COLO829 (cell line): ENCODE measurements at places on chromosomes 4 and X.

- no peak for DNase-seq
Observed at GRCh38 chr4:96093057-96093456, 253.2 kb downstream of the PDHA2 start.

DNA sequence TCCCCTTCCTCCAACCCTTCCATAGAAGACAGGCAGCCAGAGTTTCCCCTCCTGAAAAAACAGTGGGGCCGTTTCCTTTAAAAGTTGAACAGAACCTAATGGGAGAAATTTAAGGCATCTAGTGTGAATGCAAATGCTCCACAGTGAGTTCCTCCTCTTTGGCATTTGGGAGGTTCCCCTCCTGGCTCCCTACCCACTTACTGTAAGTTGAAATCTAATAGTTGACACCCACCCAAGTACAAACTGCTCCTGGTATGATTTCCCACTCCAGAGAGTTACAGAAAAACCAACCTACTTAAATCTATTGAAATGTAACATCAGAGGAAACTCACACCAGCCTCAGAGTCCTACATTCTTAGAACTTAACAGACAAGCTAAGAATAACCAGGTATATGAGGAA lies 17.6 kb downstream of the ENPEP start:
- no peak for DNase-seq

- DNase-seq, result no peak
Observed at GRCh38 chr4:15024386-15024785, 22.1 kb downstream of the CPEB2 start.

DNA sequence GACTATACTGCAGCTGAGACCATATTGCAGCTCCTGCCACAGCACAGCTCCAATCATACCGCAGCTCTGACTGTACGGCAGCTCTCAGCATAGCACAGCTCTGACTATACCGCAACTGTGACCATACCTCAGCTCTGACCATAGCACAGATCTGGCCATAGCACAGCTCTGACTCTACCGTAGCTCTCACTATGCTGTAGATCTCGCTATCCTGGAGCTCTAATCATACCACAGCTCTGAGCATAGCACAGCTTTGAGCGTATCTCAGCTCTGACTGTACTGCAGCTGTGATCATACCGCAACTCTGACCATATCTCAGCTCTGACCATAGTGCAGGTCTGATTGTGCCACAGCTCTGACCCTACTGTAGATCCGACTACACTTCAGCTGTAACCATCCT lies 139.2 kb downstream of the ASMT start:
- no peak for DNase-seq

GRCh38 chr4:104302731-104303130 lies 192.0 kb downstream of the CXXC4 start:
- DNase-seq, result no peak

DNA sequence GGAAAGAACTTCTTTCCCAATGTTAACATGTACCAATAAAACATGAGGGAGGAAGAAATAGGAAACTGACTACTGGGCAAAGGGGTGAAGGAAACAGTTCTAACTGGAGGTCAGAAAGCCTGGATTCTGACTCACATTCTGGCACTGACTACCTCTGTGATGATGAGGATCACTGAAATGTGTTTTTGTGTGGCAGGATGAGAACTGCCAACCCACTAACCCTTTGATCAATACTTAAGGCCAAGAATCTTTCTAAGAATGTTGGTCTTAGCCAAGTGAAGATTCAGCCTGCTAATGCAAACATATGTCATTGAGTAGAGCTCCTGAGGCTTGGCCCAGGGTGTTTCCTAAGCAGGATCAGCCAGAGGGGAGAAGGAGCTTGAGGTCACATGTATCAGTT lies 4.6 kb downstream of the ALAS2 start:
- no peak for DNase-seq

DNA sequence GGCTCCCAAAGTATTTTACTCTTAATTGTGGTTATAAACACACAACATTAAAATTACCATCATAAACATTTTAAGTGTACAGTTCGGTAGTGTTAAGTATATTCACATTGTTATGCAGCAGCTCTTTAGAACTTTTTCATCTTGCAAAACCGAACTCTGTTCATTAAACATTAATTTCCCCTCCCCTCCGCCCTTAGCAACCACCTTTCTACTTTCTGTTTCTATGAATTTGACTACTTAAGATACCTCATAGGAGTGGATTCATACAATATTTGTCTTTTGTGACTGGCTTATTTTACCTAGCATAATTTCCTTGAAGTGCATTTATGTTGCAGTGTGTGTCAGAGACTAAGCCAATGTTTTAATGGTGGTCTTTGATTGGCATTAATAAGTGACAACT lies 32.6 kb downstream of the IL13RA1 start:
- no peak for DNase-seq

DNA sequence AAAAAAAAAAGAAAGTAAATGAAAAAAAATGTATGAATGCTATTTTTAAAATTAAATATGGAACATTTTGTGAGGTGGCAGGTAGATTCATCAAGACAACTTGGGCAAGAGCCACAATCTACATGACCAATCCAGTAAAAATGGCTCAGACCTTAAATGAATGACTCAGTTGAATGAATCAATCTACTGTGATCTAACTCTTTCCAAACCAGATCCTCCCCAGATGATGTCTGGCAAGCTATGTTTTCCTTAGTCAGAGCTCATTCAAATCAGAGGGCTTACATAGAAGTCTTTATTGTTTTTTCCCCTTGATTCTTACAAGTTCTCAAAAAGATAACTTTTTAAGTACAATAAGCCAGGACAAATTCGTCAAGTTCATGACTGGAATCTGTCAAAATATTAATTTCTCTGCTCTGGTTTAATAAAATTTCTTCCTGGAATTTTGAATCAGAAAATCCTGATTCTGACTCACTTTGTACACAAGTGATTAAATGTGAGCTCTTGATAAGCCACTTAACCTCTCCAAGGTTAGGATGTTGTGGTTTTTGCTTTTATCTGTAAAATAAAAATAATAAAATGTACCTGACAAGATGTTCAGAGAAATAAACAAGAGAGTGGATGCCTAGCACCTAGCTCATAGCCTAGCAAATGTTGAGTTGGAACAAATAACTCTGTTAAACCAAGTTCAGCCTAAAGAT lies 105.6 kb upstream of the SMIM31 start:
- DNase-seq, result peak; percentile 45

DNA sequence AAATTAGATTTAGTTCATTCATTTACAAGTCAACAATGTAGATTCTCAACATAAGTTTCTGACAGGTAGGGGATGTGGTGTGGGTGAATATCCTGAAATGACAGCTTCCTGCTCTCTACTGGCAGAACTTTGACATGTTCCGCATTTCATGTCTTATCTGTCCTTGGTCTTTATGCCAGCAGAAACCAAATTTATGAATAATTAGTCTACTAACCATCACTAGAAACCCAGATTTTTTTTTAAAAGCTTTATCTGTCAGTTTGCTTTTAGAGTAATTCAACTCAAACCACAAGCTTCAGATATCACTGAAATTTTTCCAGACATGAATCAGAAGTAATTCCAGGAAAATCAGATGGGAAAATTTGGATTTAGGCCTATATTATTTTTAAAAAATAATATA lies 17.9 kb downstream of the COQ2 start:
- DNase-seq, result no peak

DNA sequence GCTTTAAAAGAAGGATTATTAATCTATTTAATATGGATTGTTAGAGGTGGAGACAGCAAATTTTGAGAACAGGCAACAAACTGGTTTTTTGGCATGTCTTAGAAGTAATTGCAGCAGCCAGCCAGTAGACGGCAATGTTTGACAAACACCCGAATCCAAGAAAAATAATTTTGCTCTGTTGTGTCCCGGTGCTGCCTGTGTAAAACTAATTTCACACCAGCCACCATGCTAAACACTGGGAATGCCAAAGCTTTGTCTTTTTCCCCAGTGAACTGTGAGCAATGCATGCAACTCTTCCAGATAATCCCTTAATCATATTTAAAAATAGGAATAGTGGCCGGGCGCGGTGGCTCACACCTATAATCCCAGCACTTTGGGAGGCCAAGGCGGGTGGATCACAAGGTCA lies 25.9 kb downstream of the SMIM31 start:
- DNase-seq, result peak; percentile 53

GRCh38 chrX:39063702-39064101 lies 262.4 kb downstream of the MID1IP1 start:
- no peak for DNase-seq

GRCh38 chrX:31420711-31421151 lies 348.9 kb upstream of the FTHL17 start:
- no peak for DNase-seq

GRCh38 chr4:995311-996026 lies 2.3 kb upstream of the SLC26A1 start:
- DNase-seq, result no peak

GRCh38 chrX:47610511-47610910 lies 9.1 kb downstream of the SYN1 start:
- no peak for DNase-seq
